Osteocyte (in vitro differentiated cells): ENCODE measurements at places on chromosomes 5 and 9. TPM values are rescaled to one million over a fixed set of nuclear protein-coding genes. Genes with fewer than 3 reads are reported as not detected.

RFESD gene
- total RNA-seq: 1.7 and 2.3 TPM in 2 replicates

PCDHB16 gene
- total RNA-seq: 9.0 and 10.8 TPM in 2 replicates

- no peak for DNase-seq
- H3K27ac ChIP-seq: no peak overlapping the region
- no peak overlapping the region for H3K4me3 ChIP-seq
- no peaks in the 10 kb centered on the region for H3K27me3 ChIP-seq
These were observed 181.8 kb downstream of the TSSK1B start for GRCh38 chr5:113253037-113253436.

GRCh38 chr5:137605411-137605810, 106.3 kb upstream of the SPOCK1 start:
- peaks cover 35% of the 10 kb centered on the region for H3K4me1 ChIP-seq
- no peak overlapping the region for H3K27ac ChIP-seq
- H3K4me3 ChIP-seq: no peak overlapping the region
- no peak for DNase-seq

- no peak for DNase-seq
- H3K36me3 ChIP-seq: peaks cover 7% of the 10 kb centered on the region
- H3K4me3 ChIP-seq: no peak overlapping the region
- no peaks in the 10 kb centered on the region for H3K27me3 ChIP-seq
- H3K27ac ChIP-seq: no peak overlapping the region
These were observed 11.7 kb downstream of the MAP3K1 start for GRCh38 chr5:56827049-56827448.

GRCh38 chr5:142263346-142263745, 61.5 kb downstream of the SPRY4 start:
- H3K36me3 ChIP-seq: no peaks in the 10 kb centered on the region
- H3K27me3 ChIP-seq: peaks cover 10% of the 10 kb centered on the region
- H3K4me3 ChIP-seq: no peak overlapping the region
- DNase-seq: no peak
- H3K27ac ChIP-seq: no peak overlapping the region

GRCh38 chr9:5482194-5482593, 28.1 kb upstream of the PDCD1LG2 start:
- DNase-seq: no peak
- no peak overlapping the region for H3K4me3 ChIP-seq
- no peaks in the 10 kb centered on the region for H3K27me3 ChIP-seq
- no peaks in the 10 kb centered on the region for H3K36me3 ChIP-seq

GRCh38 chr9:123069010-123069481, 35.6 kb downstream of the GPR21 start:
- peak overlapping the region; percentile 94 for H3K27ac ChIP-seq
- H3K4me1 ChIP-seq: peaks cover 94% of the 10 kb centered on the region
- no peaks in the 10 kb centered on the region for H3K27me3 ChIP-seq
- peaks cover 54% of the 10 kb centered on the region for H3K36me3 ChIP-seq

DNA sequence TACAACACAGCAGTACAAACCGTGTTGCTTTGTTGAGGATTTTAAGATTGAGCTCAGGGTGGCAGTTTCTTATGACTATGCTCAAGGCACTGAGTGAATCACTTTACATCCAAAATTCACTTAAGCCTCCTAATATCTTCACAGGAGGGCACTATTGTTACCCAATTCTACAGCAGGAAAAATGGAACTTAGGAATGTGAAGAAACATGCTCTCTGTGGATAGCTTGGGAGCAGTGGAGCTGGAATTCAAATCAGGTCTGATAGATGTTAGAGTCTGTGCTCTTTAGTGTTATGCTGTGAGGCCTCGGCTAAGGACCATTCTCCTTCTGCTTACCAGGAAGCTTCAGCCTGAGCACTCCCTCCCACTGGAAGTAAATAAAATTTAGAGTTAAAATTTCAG, 18.7 kb upstream of the HMHB1 start:
- H3K4me1 ChIP-seq: peaks cover 12% of the 10 kb centered on the region
- no peak for DNase-seq
- no peaks in the 10 kb centered on the region for H3K36me3 ChIP-seq

- peaks cover 1% of the 10 kb centered on the region for H3K4me1 ChIP-seq
- H3K4me3 ChIP-seq: no peak overlapping the region
- no peaks in the 10 kb centered on the region for H3K27me3 ChIP-seq
- no peak overlapping the region for H3K27ac ChIP-seq
- DNase-seq: no peak
- H3K36me3 ChIP-seq: no peaks in the 10 kb centered on the region
These were observed 37.8 kb downstream of the EXD3 start for GRCh38 chr9:137385061-137385655.

DNA sequence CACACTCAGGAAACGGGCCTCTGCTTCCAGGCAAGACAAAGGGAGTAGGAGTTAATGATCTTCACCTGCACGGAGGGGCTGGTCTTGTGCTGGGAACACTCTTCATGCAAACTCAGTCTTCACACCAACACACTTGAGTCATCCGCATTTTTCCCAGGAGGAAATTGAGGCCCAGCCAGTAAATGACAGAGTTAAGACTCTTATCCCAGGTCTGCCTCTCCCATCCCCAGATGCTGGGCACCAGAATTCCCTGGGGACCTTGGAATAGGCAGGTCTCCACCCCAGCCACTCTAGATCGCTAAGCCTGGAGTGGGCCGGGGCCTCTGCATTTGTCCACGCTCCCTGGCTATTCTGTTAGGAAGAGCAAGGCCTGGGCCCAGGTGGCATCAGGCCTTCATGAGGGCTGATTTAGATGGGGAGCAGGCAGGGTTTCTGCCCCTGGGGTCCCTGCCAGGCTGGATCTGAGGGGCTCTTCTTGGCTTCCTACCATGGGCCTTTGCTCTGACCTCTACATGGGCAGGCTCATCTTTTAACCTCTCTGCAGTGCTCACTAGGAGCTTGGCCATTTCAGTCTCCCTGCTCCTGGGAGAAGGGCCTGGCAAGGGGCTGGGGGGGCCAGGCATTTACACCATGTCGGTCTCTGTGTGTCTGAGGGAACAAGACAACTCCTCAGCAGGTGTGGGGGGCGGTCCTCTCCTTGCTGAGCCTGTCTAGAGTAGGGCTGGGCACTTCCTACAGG, 77.3 kb downstream of the AMBP start:
- no peak overlapping the region for H3K4me3 ChIP-seq
- H3K4me1 ChIP-seq: no peaks in the 10 kb centered on the region
- no peaks in the 10 kb centered on the region for H3K27me3 ChIP-seq
- H3K36me3 ChIP-seq: peaks cover 27% of the 10 kb centered on the region

- H3K4me1 ChIP-seq: peaks cover 20% of the 10 kb centered on the region
- no peaks in the 10 kb centered on the region for H3K27me3 ChIP-seq
- H3K27ac ChIP-seq: no peak overlapping the region
- H3K4me3 ChIP-seq: no peak overlapping the region
- DNase-seq: peak; percentile 76
- H3K36me3 ChIP-seq: no peaks in the 10 kb centered on the region
These were observed 21.9 kb downstream of the CSF2 start for GRCh38 chr5:132095424-132095972.

GRCh38 chr9:136078024-136078423, 17.1 kb downstream of the NACC2 start:
- H3K27ac ChIP-seq: no peak overlapping the region
- H3K4me3 ChIP-seq: no peak overlapping the region
- no peak for DNase-seq
- H3K36me3 ChIP-seq: peaks cover 8% of the 10 kb centered on the region

GRCh38 chr9:134436911-134437310, 110.7 kb downstream of the RXRA start:
- no peak for DNase-seq
- peaks cover 18% of the 10 kb centered on the region for H3K36me3 ChIP-seq
- H3K4me3 ChIP-seq: no peak overlapping the region
- H3K4me1 ChIP-seq: peaks cover 65% of the 10 kb centered on the region
- H3K27ac ChIP-seq: peak overlapping the region; percentile 31
